ENCODE measurements at places on chromosomes 1 and 21.

GRCh38 chr1:246136477-246136876, 370.6 kb downstream of the SMYD3 start:
- DNase-seq: no peak

DNA sequence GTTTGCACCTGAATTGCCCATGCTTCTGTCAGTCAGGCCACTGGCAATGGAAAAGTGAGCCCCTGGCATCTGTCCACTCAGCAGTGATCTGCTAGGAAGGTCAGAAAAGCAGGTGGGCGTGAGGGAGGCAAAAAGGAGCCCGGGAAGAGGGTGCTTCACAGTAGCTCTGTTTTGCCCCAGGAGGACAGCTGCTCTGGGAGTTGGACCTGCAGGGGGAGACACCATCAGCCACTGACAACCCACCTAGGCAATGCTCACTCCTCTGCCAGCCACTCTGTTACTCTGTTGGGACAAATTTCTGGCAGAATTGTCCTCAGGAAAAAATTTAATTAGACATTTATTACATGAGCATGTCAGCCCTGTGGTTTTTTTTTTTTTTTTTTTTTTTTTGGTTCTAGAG, 146.4 kb downstream of the LRIG2 start:
- no peak for DNase-seq

- DNase-seq: no peak
Observed at GRCh38 chr1:6959491-6959890, 174.2 kb downstream of the CAMTA1 start.

GRCh38 chr1:161096015-161096414, 2.1 kb upstream of the KLHDC9 start:
- DNase-seq: no peak

DNA sequence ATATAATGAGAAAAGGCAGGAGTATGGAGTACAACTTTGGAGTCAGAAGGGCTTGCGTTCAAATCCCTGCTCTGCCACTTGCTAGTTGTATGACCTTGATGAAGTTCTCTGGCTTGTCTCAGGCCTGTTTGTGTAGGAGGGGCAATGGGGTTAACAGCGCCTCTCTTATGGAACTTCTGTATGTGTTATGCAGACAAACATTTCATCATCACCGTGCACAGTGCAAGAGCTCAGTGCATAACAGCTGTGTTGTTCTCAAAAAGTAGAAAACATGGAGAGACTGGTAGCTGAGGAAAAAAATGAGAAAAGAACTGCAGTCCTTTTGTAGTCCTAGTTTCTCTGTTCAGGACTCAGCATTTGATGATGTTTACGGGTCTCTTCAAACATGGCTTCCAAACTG, 10.4 kb upstream of the ZNF648 start:
- DNase-seq: no peak

DNA sequence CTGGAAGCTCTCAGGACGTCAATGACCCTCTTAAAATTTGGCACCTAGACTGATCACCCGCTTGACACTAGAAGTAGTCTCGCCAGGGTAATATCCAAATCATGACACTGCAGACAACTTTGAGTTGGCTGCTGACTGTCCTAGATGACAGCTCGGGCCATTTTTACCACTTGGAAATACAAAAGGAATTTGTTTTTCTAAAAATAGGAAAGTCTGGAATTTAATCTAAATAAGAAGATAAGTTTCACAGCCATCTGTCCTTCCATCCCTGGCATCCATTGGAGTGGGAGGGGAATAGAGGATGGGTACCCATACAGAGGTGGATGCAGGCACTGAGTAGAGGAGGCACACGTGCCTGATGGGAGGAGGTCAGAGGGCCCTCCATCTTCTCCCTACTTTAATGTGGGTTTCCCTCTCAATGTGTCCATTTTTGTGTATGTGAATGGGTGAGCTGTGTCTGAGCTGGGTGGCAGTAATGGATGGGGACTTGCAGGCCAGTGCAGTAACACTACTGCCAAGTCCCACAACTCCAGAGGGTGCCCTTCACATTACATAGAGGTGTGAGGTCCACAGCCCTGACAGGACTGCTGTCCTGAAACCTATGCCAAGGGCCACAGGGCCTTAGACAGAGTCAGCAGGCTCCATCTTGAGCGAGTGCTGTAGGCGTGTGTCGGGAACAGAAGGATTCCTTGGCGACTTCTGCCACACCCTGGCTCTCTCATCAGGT, 104.8 kb upstream of the IPO9 start:
- no peak for DNase-seq

DNA sequence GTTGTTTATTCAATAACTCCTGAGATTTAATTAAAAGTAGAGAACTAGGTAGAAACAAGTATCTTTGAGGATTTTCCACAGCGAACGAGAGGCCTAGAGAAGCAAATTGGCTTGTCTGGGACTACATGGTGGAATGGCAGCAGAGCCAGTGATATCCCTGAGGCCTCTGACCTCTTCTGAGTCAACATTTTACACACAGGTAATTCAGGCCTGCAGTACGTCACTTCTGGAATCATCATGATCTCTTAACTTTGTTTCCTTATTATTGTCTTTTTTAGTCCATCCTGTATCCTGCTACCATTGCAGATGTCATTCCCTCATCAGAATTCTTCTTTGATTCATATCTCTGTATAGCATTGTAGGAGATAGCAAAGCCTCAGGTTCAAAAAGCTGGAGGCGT, 9.9 kb downstream of the SPRTN start:
- DNase-seq: no peak

DNA sequence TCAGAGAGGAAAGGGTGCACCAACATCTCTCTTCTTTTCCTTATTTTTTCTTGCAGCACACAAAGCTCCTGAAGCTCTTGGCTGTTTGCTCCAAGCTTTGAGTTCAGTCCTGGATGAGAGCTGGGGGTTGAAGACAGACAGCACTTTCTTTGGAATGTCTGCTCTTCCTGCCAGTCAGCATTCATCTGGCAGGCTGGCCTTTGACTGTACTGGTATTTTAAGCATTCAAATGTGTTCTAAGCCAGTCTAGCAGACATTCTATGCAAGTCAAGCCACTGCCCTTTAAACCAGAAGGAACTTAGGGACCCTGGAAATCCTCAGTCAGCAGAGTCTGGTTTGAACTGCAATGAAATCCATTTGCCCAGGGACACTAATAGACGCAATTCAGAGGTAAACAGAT, 45.0 kb downstream of the XCL1 start:
- no peak for DNase-seq

DNA sequence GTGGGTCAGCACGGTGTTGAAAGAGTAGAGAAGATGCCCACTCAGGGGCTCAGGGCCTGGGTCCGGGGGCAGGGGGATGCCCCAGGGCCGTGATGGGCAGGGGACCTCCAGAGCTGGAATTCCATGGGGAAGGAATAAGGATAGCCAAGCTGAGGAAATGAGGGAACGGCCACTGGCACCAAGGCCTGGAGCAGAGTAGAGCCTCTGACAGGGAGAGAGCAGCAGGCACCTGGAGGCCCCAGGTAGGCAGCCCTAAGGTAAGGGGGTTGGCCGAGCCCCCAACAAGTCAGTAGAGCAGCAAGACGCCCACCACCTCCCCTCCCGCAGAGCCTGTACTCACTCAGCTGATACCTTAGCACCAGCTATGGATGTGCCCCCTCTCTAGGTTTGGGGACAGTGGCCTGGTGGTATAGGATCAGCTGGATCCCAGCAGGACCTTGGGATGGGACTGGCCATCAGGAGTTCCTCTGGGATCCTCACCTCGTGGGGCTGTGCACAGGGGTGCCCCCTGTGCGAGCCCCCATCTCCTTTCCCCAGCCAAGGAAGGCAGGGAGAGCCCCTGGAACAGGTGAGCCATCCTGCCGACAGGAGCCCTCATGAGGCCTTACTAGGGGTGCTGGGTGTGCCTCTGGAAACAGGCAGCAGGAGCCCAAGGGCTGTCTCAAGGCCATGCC, 21.0 kb upstream of the ARF1 start:
- no peak for DNase-seq

GRCh38 chr1:38201431-38201830, 154.8 kb upstream of the POU3F1 start:
- no peak for DNase-seq

GRCh38 chr21:29787361-29787909, 152.4 kb downstream of the GRIK1 start:
- DNase-seq: no peak

- no peak for DNase-seq
Observed at GRCh38 chr1:27554759-27555699, 48.9 kb downstream of the AHDC1 start.
